Body of pancreas (tissue), 4 donors: ENCODE measurements at places on chromosomes 12 and 14.

DNA sequence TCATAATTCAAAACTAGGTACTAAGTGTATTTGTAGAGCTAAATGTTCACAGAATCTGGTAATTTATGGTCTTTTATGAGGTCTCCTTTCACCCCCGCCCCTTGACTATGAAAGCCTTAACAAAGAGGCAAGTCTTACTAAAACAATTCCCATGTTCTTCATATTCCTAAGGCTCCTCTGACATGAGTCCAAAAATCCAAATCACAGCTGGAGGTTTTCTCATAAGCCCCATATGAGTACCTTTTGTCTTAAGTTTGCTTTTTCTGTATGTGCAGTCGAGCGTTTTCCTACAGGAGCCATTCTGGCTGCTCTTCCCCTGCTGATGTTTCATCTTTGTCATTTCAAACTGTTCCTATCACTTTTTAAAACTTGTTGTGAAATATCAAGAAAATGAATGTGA lies 55.2 kb downstream of the SIX1 start:
- H3K36me3 ChIP-seq = no peaks in the 10 kb centered on the region
- DNase-seq = peak; percentile 61
- peaks cover 17% of the 10 kb centered on the region for H3K4me1 ChIP-seq
- no peak overlapping the region for H3K4me3 ChIP-seq
- H3K27me3 ChIP-seq = no peaks in the 10 kb centered on the region

DNA sequence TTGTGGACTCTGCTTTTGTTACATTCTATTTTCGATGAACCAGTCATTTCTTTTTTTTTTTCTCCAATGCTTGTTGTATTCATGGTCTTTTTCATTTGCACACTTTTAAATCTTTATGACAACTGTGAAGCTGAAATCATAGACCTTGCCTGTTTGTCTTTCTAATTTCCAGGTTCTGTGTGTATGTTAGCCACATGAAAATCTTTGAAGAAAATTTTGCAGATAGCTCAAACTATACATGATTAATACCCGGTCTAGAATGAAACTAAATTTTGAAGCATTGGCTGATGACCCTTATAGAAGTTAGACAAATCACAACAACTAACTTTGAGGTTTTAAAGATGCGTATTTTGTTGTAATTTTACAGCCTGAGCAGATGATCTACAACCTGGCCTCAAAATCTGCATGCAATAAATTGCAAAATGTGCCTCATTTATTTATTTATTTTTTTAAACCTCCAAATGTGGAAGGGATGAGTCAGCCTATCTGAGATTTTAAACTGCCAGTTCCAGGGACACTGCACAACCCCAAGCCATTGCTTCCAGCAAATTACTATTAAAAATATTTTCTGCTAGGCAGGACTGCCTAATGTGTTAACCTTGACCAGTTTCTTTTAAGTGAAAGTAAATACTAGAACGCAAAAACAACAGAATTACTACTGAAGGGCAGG lies 96.3 kb upstream of the NAV3 start:
- no peaks in the 10 kb centered on the region for H3K27me3 ChIP-seq
- H3K36me3 ChIP-seq = no peaks in the 10 kb centered on the region
- no peaks in the 10 kb centered on the region for H3K4me1 ChIP-seq
- no peak overlapping the region for H3K27ac ChIP-seq
- H3K4me3 ChIP-seq = no peak overlapping the region

GRCh38 chr14:81655423-81656314 lies 122.0 kb upstream of the SEL1L start:
- no peak for DNase-seq
- H3K36me3 ChIP-seq = no peaks in the 10 kb centered on the region
- no peaks in the 10 kb centered on the region for H3K27me3 ChIP-seq
- no peak overlapping the region for H3K27ac ChIP-seq
- H3K4me1 ChIP-seq = no peaks in the 10 kb centered on the region

- H3K4me1 ChIP-seq = no peaks in the 10 kb centered on the region
- no peak overlapping the region for H3K27ac ChIP-seq
- H3K36me3 ChIP-seq = no peaks in the 10 kb centered on the region
- H3K27me3 ChIP-seq = no peaks in the 10 kb centered on the region
- no peak overlapping the region for H3K4me3 ChIP-seq
Measured at GRCh38 chr12:701896-702539, 38.8 kb upstream of the NINJ2 start.

- no peak overlapping the region for H3K4me3 ChIP-seq
- no peaks in the 10 kb centered on the region for H3K36me3 ChIP-seq
- H3K27ac ChIP-seq = no peak overlapping the region
- no peaks in the 10 kb centered on the region for H3K27me3 ChIP-seq
- no peak for DNase-seq
Measured at GRCh38 chr12:46998811-46999368, 80.5 kb upstream of the PCED1B start.

- no peaks in the 10 kb centered on the region for H3K27me3 ChIP-seq
- no peak overlapping the region for H3K27ac ChIP-seq
- peaks cover 10% of the 10 kb centered on the region for H3K4me1 ChIP-seq
Measured at GRCh38 chr14:62696929-62697328, 348.3 kb downstream of the KCNH5 start.

GRCh38 chr14:61652526-61653262 lies 42.6 kb upstream of the HIF1A start:
- H3K36me3 ChIP-seq = no peaks in the 10 kb centered on the region
- no peak overlapping the region for H3K27ac ChIP-seq
- no peak overlapping the region for H3K4me3 ChIP-seq

GRCh38 chr12:124720004-124720680 lies 143.5 kb downstream of the SCARB1 start:
- no peak for DNase-seq
- peak overlapping the region; percentile 19 for H3K27ac ChIP-seq

- DNase-seq = no peak
- no peaks in the 10 kb centered on the region for H3K36me3 ChIP-seq
- no peak overlapping the region for H3K27ac ChIP-seq
- H3K4me3 ChIP-seq = no peak overlapping the region
Measured at GRCh38 chr12:68620519-68621471, 10.1 kb downstream of the RAP1B start.

- DNase-seq = no peak
- peaks cover 11% of the 10 kb centered on the region for H3K4me1 ChIP-seq
- no peak overlapping the region for H3K27ac ChIP-seq
Measured at GRCh38 chr12:69517406-69517805, 47.2 kb downstream of the FRS2 start.

GRCh38 chr14:30317729-30318128 lies 241.2 kb upstream of the G2E3 start:
- H3K36me3 ChIP-seq = no peaks in the 10 kb centered on the region
- H3K4me1 ChIP-seq = no peaks in the 10 kb centered on the region
- H3K27me3 ChIP-seq = no peaks in the 10 kb centered on the region
- no peak for DNase-seq
- H3K4me3 ChIP-seq = no peak overlapping the region

DNA sequence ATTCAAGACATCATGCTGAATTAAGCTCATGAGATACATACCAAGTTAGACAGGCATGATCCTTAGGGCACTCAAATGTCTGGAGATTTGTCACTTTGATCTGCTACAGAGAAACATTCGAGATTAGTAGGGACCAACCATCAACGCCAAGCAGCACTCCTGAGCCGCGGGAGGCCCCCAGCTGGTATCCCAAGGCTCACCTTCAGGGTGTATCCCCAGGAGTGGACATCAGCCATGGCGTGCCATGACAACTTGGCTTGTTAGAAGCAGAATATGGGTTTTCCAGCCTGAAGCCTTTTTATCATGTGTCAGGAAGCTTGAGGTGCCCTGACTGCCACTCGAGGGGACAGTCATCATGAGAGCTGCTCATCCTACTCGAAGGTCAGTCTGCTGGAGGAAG lies 39.1 kb upstream of the GPHB5 start:
- DNase-seq = no peak
- H3K4me1 ChIP-seq = peaks cover 4% of the 10 kb centered on the region
- no peaks in the 10 kb centered on the region for H3K27me3 ChIP-seq
- H3K4me3 ChIP-seq = no peak overlapping the region
- no peak overlapping the region for H3K27ac ChIP-seq

DNA sequence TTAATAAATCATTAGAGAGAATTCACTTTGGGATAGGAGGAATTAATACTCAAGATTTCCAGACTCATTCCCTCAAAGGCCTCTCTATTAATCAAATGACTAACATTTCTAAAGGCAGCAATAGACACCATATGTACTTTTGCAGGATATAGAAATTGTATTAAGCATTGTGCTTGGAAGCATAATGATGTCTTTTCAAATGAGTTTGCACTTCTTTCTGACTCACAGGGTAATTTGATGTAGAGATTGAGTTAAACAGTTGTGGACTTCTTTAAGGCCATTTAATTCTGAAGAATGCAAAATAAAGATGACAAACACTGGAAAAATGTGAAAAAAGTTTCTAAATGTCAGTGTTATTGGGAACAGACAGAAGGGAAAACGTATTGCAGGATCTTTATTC lies 63.4 kb upstream of the CSRP2 start:
- H3K4me1 ChIP-seq = no peaks in the 10 kb centered on the region
- no peaks in the 10 kb centered on the region for H3K36me3 ChIP-seq
- DNase-seq = no peak
- no peak overlapping the region for H3K4me3 ChIP-seq

- no peak overlapping the region for H3K27ac ChIP-seq
- H3K36me3 ChIP-seq = peaks cover 13% of the 10 kb centered on the region
- DNase-seq = no peak
- H3K27me3 ChIP-seq = no peaks in the 10 kb centered on the region
- no peaks in the 10 kb centered on the region for H3K4me1 ChIP-seq
Measured at GRCh38 chr14:55384536-55384935, 27.1 kb downstream of the ATG14 start.

DNA sequence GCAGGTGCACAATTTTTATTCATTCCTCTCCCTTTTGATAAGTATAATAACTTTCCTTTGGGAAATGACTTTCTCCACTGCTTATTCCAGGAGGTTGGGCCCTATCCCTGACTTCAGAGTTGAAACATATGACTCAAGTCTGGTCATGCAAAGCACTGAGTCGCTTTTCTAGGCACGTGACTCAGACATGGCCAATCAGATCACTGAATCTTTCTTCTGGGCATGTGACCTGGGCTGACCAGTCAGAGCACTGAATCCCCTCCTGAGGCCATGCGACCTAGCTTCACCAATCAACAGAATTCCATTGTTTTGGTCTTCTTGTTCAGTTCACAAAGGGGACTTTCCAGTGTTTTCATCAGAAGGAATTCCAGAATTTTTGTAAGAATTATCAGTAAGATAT lies 377.1 kb upstream of the KITLG start:
- no peak overlapping the region for H3K4me3 ChIP-seq
- H3K27ac ChIP-seq = no peak overlapping the region
- no peaks in the 10 kb centered on the region for H3K27me3 ChIP-seq
- H3K36me3 ChIP-seq = no peaks in the 10 kb centered on the region
- no peak for DNase-seq

GRCh38 chr12:56257491-56258067 lies 605 bp downstream of the ANKRD52 start:
- no peaks in the 10 kb centered on the region for H3K27me3 ChIP-seq
- DNase-seq = no peak
- H3K36me3 ChIP-seq = no peaks in the 10 kb centered on the region
- H3K4me3 ChIP-seq = peak overlapping the region; percentile 82
- H3K4me1 ChIP-seq = peaks cover 27% of the 10 kb centered on the region

- H3K36me3 ChIP-seq = no peaks in the 10 kb centered on the region
- no peak for DNase-seq
- no peak overlapping the region for H3K27ac ChIP-seq
- no peaks in the 10 kb centered on the region for H3K27me3 ChIP-seq
- no peak overlapping the region for H3K4me3 ChIP-seq
Measured at GRCh38 chr14:27730204-27730603, 1036.4 kb upstream of the FOXG1 start.

- H3K27ac ChIP-seq = no peak overlapping the region
- H3K36me3 ChIP-seq = no peaks in the 10 kb centered on the region
- DNase-seq = no peak
- no peaks in the 10 kb centered on the region for H3K27me3 ChIP-seq
- H3K4me3 ChIP-seq = no peak overlapping the region
- no peaks in the 10 kb centered on the region for H3K4me1 ChIP-seq
Measured at GRCh38 chr12:72296389-72296788, 24.2 kb downstream of the TRHDE start.

GRCh38 chr12:113333877-113334785 lies 778 bp downstream of the SLC8B1 start:
- H3K27me3 ChIP-seq = no peaks in the 10 kb centered on the region
- peaks cover 25% of the 10 kb centered on the region for H3K4me1 ChIP-seq
- no peaks in the 10 kb centered on the region for H3K36me3 ChIP-seq
- peak; percentile 34 for DNase-seq
- peak overlapping the region; percentile 55 for H3K4me3 ChIP-seq

DNA sequence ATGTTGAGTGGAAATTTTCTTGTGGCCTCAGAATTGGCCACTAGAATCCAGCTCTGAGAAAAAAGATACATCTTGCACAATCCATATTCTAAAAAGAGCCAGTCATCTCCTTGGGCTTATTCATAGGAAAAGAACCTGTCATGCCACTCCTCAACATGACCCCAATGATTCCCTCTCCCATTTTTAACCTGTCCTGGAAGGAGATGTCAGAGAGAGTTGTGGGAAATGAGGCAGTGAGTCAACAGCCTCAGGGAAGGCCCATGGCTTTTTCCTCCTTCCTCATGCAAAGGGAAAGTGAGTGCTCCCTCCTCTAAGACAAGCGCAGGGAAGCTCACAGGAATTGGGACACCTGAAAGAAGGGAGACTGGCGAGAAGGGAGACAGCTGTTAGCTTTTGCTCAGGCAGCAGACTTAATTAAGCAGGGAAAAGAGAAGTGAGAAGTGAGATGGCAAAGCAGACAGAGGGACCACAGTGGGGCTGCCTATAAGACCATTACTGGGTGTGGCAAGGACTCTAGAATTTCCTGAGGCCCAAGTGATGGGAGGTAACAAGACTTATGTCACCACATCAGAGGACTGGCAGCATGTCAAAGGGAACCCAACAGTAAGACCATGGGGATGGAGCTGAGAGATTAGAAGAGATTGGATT lies 10.2 kb upstream of the DHRS7 start:
- no peak overlapping the region for H3K27ac ChIP-seq
- no peaks in the 10 kb centered on the region for H3K4me1 ChIP-seq
- no peaks in the 10 kb centered on the region for H3K36me3 ChIP-seq
- no peaks in the 10 kb centered on the region for H3K27me3 ChIP-seq

- H3K27me3 ChIP-seq = no peaks in the 10 kb centered on the region
- no peaks in the 10 kb centered on the region for H3K4me1 ChIP-seq
- H3K27ac ChIP-seq = no peak overlapping the region
- no peak for DNase-seq
- no peak overlapping the region for H3K4me3 ChIP-seq
Measured at GRCh38 chr14:32382704-32383103, 53.6 kb downstream of the AKAP6 start.
